Coronary artery (tissue), 2 donors: ENCODE measurements at places on chromosomes 12 and 14.

DNA sequence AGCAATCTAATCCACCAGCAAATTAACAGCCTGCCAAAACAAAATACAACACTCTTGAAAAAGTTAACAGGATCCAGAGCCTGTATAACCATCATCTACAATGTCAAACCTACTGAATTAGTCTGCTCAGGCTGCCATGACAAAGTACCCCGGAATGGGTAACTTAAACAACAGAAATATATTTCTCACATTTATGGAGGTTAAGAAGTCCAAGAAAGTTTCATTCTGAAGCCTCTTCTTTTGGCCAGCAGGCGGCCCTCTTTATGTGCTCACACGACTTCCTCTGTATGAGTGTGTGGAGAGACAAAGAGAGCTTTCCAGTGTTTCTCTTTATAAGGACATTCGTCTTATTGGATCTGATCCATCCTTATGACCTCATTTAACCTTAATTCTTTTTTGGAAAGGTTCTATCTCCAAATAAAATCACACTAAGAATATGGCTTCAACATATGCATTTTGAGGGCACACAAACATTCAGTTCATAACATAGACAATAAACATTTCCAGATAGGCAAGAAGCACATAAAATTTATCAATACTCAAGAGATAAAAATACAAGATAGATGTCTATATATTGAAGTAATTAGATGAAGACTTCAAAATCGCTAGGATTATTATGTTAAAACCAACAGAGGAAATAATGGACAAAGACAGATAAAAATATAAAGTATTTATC is 5.9 kb upstream of the RERG start:
- no peak for DNase-seq

DNA sequence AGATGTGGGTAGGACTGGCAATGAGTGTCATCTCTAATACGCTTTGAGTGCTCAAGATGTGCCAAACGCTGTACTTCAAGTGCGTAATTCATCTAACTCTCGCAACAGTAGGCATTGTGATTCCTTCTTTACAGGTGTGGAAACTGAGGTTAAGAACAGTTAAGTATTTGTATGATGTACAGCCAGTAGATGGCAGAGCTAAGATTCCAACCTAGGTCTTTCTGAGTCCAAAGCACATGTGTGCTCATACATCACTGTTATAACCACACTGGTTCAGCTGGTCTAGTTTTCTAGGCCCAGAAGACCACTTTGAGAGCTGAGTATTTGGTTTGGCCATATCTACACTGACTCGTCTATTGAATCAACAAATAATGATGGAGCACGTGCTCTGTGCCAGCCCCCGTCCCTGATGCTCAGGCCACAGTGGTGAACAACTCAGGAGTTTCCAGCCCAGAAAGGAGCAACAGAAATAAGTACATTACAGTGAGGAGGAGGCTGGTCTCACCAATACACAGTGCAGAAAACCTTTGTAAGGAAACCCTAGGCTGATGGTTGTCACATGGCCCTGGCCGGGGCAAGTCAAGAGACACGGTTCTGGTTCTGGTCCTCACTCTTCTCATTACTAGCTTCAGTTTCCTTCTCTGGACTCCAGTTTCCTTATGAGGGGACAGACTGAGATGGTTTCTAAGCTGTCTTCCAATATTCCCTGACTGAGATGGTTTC is 69.3 kb upstream of the SCN8A start:
- DNase-seq, result no peak

DNA sequence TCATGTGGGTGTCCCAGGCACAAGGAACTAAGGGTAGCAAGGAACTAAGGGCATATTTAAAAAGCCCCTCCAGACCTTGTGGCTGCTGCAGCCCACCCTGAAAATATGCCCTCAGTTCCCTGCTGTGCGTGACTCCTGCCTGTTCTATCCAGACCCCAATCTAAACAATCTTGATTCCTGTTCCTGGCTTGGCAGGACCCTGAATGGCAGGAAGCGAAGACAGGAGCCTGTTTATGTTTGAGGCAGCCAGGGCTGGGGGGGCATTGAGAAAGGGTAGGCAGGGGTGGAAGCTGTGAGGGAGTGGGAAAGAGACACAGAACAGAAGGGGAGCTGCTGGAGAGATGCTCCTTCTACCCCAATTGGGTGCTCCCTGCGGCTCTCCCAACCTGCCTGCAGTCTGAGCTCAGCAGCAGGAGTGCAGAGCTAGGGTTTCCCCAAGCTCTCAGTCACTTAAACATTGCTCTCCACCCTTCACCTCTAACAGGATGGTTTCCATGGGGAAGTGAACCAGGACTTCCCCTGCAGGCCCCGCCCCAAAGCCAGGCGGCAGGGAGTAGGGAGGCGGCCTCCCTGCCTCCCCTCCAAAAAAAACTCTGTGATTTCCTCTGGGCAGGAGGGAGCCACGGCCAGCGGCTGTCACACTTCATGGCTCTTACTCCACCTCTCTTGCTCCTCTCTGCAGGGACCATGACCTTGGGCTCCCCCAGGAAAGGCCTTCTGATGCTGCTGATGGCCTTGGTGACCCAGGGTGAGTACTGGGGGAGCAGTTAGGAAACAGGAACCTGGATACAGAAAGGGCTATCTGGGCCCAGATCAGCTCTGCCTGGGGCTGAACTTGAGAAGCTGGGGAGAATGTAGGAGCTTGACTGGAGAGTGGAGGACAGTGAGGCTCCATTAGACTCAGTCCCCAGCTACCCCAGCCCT is 4.7 kb downstream of the ACVRL1 start:
- no peak for DNase-seq

GRCh38 chr14:56895154-56895553 is 84.9 kb upstream of the OTX2 start:
- no peak for DNase-seq

GRCh38 chr14:67863223-67863622 is 43.6 kb downstream of the RAD51B start:
- no peak for DNase-seq

GRCh38 chr14:68526512-68527091 is 266.3 kb downstream of the ZFP36L1 start:
- DNase-seq, result no peak

- no peak for DNase-seq
Observed at GRCh38 chr12:124956571-124956970, 32.4 kb downstream of the DHX37 start.

DNA sequence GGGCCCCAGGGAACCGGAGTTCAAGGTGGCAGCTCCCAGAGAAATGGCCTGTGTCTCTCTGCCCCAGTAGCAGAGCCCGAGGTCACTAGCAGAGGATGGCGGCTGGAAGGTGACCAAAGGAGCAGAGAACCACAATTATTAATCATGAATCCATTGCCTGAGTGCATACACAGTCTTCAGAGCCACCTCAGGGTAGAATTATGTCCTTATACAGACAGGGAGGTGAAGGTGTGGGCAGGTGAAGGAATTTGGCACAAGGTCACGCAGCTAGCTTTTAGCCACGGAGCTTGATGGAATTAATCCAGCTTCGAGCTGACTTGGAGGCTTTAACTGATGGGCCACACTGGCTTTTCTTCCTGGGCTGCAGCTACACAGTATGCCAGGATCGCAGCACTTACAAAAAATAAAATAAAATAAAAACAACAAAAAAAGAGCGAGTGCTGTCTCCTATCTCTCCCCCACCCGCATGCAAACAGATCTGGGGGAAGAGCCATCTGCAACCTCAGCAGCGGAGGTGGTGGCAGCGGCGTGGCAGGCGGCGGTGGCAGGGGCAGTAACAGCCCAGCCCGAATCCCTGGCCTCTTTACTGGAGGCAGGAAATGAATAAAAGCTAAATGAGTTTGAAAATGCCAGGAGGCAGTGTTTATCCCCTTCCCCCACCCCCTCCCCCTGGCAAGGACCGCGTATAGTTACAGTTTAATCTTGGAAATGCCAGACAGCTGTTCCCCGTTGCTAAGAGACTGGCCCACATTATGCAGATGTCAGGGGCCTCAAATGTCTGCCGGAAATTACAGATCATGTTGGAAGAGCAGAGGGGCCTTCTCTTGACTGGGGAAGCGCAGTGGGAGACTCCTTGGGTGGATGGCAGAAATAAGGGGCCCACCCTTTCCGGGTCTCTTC is 93.5 kb downstream of the LRRC74A start:
- DNase-seq, result no peak

DNA sequence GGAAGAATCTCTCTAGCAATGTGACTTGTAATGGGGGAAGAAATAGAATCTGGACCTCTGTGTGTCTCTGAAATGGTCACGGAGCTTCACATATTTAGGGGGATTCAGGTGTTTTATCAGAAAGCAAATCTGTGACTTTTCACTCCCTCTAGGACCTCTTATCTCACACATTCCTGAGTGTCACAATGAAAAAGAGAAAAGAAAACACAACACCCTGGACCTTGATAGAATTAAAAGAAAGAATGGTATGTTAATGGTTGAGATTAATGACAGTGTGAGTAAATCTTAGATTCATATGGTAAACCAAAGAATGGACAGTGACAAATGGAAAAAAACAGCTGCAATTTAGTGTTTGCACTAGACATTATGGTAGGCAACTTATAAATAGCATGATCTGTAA is 68.5 kb downstream of the PKP2 start:
- DNase-seq, result no peak

- no peak for DNase-seq
Observed at GRCh38 chr12:27177706-27178105, 66.4 kb upstream of the STK38L start.

- no peak for DNase-seq
Observed at GRCh38 chr12:77746096-77746495, 84.6 kb upstream of the NAV3 start.

DNA sequence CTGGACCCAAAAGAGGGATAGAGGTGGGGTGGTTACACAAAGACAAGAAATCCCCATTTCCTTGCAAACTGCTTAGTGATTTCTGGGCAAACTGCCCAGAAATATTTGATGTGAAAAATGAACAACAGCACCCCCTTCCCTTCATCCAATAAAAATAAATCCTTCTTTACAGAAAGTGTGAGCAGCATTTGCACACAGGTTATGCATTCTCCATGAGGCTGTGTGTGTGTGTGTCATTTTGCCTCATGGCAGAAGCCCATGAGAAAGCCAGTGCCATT is 17.2 kb upstream of the NRXN3 start:
- no peak for DNase-seq

GRCh38 chr12:125070112-125070511 is 4.9 kb downstream of the AACS start:
- DNase-seq, result no peak

DNA sequence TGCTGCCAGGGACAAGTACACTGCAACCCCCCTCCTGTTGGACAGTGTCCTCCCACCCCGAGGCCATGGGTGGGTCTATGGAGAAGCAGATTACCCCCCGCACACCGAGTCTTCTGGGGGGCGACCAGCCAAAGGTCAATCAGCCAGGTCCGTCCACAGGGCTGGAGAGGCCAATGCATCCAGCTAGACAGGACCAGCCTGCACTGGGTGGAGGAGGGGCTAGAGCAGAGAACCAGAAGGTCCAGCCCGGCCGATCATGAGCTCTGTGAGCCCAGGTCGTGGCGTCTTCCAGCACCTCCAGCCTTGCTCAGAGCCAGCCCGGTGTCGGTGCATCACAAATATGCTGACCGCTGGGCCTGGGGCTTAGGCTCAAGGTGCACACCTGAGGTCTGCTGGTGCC is 8.2 kb upstream of the ADSS1 start:
- no peak for DNase-seq

DNA sequence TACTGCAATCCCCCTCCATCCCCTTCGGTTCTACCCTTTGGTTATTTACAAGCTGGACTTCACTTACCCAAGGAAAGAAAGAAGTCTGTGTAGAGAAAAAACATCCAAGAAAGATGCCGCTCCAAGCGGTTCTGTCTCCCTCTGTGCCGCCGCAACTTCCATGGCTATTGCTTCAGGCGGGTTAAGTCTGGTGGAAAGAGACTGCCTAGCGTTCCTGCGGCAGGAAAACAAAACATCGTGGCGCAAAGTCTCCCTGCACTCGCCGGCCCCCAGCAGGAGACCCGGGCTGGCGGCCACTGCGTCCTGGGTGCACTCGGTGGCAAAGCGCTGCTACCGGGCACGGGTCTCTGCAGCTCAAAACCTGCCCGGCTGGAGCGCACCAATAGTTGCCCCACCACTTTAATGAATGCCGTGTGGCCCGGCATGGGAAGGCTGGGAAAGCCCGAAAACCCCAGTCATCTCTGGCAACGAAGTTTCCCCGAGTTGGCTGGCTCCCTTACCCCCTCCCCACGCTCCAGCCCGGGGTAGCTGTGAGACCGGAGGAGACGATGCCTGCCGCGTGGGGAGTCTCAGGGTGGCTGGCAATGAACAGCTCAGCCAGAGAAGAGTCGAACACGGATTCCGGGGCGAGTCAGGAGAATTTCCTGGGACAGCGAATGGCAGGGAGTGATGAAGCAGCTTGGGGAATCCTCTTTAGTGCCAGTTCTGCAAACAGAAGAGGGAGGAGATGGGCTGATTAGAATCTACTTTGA is 3.5 kb upstream of the KCNK10 start:
- no peak for DNase-seq

DNA sequence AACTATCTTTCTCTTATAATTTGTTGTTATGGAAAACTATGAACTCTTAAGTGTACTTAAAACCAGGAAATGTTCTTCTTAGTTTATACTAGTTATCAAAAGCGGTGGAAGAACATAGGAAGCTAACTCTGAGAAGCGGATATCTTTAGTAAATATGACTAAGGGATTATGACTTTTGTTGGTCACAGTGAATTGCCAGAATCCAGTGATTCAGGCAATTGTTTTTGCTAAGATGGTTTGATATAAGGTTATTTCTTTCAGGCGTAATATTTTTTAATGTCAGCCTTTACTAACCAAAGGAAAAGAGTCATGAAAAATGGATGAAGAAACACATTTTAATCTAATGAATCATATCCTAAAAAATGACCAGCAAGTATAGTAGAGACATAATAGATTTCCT is 473.5 kb downstream of the FOXG1 start:
- DNase-seq, result no peak

GRCh38 chr14:59069163-59069854 is 119.2 kb upstream of the DAAM1 start:
- no peak for DNase-seq

DNA sequence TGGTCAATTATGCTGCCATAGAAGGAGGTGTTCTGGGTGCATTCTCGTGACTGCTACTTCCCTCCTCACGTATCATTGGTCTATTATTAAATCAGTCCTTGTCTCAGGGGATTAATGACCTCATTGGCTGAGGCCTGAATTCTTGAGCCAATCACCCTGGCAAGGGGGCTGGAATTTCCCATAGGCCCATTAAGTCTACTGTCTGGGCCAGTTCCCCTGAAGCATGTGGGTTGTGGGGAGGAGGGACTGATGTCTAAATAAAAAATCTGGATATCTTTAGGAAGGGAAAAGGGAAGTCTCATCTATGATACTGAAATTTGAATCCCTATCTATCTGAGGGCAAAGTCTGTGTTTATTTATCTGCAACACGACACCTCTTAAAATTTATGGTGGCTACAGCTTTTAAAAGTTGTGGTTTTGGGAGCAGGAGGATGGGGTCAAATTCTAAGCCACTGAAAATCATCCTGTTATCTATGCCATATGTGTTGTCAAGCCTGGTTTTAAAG is 71.9 kb downstream of the DYRK2 start:
- no peak for DNase-seq
